Activated T-helper 9 cell treated with anti-CD3 and anti-CD28 coated beads, Interleukin-2, amount 50 U/mL, for 16 hours (primary cell): ENCODE measurements at places on chromosomes 11 and 22.
A peak's percentile ranks its signal among the peaks of the same experiment; 100 is the strongest.

DNA sequence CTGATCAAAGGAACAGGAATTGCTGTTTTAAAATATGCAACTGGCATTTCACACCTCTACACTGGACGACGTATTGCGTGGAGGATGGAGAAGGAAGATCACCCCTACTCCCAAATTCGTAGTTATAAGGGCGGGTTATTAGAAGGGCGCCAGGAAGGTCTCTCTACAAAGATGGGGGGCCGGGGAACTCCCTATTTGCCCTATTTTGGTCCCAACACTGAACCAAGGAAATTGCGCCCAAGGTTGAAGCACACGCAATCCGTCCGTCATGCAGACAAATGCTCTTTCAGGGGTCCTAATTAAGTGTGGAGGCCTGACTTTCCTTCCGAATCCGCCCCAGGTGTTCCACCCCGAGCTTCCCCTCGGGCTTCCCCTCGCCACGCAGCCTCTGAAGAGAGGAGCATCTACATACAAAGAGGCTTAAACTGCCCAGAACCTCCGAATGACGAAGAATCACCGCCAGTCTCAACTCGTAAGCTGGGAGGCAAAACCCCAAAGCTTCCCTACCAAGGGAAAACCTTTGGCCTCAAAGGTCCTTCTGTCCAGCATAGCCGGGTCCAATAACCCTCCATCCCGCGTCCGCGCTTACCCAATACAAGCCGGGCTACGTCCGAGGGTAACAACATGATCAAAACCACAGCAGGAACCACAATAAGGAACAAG lies 396 bp downstream of the NPAT start:
- DNase-seq: peak; percentile 32

DNA sequence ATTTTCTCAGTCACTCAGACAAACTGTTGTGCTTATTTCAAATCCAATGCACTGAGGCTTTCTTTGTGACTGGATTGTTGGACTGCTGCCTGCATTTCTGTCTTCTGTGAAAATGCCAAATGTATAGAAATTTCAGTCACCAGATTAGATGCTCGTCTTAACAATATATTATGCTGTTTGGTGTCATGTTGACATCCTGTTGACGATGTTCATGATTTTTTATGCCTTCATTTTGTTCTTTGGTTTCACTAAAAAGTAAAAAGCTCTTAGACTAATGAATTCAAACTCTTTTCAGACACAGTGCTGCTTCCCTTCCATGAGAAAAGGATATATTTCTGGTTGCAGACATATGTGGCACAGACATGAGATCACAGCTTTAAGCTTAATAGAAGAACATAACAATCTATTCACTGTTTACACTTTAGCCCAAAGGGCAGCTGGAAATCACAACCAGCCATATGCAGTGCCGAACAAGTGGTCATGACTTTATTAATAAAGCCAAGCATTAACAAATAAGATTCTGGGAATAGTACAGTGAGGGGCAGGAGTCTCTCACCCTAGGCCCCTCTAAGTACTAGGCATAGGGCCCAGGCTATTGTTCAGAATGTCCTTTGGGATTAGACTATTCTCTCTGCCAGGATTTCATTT lies 9.4 kb upstream of the SOX6 start:
- DNase-seq: no peak

DNA sequence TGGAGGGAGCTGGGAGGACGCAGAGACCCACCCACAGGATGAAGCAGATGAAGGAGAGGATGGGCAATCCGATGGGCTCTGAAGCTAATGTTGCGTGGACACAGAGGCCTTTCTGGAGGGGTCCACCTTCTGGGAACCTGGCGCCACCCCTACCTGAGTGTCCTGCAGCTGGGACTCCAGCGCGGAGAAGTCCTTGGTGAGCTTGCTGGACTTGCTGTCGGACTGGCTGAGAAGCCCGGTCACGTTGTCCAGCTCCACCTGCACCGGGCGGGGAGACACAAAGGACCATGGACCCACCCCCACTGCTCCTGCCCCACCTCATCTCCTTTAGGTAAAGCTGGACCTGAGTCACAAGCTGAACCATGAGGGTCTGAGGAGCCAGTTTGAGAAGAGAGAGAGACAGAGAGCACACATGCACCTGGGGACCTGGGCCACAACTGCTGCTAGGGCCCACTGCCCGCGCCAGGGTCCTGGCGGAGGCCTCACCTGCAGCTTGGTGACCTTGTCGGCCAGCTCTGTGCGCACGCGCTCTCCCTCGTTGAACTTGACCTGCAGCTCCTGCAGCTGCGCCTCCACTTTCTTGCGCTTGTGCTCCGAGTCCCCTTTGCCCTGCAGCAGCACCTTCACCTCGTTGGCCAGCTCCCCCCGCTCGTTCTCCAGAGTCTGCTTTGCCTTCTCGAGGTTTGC lies 40.8 kb downstream of the APOL1 start:
- DNase-seq: no peak

DNA sequence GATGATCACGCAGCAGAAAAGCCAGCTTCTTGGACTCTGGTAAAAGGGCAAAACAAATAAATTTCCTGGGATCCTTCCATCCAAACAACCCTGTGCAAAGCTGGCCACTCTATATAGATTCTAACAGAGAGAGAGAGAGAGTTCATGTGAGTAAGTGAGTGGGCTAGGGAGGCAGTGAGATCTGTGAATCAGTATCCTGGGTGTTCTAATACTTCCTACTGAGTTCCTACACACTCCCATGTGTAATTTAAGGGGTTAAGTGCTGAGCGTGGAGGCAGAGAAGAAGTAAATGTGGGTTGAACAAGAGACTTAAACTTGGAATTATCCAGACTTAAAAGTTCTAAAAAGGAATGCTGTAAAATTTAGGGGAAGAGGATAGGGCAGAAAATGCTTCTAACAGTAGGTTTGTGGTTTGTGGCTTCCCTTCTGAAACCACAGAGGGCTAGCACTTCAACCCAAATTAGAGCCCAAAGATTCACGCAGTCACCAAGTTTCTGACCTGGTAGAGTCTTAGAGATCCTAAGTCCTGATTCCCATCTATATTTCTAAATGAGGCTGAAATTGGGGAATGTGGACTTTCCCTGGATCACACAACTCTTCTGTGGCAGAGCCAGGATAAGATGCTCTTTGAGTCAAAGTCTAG lies 413.9 kb downstream of the TENM4 start:
- no peak for DNase-seq

DNA sequence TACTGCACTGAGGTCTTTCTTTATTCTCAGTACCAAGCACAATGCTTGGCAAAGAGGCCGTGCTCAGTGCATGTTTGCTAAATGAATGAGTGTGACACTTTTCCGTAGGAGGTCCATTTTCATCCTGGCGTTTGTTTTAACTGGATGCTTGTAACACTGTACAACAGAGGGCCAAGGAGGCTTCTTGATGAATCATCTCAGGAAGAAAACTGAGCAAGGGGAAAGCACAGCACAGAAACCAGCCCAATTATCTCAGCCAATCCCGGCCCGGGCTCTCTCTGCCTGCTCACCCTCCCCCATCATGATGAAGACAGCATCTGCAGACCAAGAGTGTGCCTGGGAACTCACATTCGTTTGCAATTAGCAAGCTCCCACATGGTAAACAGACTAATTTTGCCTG lies 570.3 kb downstream of the OPCML start:
- DNase-seq: no peak
